NT2/D1 (cell line): ENCODE measurements at places on chromosomes 12 and 14.

- DNase-seq: peak; percentile 80
Measured at GRCh38 chr14:54676812-54677708, 110.1 kb downstream of the SAMD4A start.

DNA sequence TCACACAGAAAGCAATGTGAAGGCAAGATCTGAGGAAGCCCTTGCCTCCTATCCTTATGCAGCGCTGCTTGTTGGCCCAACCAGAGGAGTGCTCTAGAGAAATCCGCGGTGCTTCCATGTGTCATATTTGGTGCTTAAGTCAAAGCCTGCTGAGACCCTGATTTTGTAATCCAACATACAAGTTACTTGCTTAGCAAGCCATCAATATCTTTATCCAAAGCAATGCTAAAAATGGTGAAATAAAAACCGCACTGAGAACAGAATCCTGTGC, 250.0 kb downstream of the MED13L start:
- DNase-seq: no peak

DNA sequence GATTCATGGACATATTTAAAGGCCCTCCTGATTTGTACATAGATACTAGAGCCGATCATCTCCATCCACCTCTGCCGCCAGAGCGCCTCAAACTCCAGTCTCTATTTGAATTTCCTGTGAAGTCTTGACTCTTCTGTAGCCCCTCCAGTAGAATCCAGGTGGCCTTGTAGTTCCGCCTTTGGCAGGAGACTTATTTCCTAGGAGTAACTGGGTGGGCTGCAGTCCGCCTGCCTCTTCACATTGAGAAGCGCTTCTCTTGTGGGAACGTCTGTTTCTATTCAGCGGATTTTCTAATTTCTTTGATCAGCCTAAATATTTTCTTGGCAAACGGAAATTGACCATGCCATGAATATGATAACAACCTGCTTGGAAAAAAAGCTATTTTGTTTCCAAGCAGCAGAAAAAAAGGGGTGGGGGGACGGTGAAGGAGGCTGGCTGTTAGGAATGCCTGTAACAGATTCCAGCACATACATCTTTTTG, 9.0 kb upstream of the SIX1 start:
- no peak for DNase-seq

DNA sequence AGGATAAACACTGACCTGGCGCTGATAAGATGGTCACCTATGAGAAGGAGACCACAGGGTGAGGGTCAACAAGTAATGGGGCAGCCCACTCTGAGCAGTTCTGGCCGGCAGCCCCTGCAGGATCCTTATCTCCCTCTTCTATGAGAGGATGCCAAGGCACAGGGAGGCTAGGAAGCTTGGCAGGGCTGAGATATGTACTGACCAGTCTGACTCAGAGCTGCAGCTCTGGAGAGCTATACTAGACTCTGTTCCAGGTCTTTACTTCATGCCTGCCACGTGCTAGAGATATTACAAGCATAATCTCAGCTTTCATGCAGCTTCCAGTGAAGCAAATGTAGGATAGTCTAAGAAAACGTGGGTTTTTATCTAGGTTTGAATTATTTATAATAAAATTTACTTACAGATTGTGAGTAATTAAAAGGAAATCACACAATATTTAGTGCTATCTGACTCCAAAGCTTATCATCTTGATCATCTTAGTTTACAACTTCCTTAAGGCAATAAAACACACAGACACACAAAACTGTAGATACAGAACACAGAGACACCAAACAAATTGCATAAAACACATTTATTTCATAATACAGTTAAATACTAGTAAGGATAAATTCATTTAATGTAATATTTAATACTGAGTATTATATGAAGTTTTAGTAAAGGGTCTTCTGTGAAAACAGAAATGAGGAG, 32.3 kb downstream of the GIT2 start:
- DNase-seq: no peak

- DNase-seq: no peak
Measured at GRCh38 chr14:58353516-58354299, 42.0 kb upstream of the TOMM20L start.

DNA sequence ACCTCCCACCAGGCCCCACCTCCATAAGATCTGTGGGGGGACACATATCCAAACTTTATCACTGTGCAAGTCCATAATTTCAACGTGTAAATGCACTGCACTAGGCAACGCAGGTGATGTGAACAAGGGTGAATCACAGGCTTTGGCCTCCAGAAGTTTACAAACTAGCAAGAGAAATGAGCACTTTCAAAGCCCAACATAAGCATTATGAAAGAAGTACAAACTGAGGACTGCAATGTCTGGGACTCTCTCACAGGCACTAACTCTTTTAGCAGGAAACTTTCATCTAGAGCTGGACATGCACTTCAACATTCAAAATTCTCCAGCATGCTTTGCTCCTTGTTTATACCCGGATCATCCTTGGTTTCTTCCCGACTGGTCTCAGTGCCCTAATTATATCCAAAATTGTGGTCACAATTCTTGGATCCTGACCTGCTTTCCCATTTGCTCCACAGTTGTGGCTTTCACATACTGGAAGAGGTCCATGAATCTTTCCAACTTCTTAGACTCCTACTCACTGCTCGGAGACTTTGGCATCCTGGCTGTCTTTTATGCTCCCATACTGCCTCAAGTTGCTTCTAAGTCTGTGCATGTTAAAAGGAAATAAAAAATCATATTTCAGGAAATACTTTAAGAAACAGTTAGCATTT, 44.9 kb upstream of the STRAP start:
- DNase-seq: no peak

DNA sequence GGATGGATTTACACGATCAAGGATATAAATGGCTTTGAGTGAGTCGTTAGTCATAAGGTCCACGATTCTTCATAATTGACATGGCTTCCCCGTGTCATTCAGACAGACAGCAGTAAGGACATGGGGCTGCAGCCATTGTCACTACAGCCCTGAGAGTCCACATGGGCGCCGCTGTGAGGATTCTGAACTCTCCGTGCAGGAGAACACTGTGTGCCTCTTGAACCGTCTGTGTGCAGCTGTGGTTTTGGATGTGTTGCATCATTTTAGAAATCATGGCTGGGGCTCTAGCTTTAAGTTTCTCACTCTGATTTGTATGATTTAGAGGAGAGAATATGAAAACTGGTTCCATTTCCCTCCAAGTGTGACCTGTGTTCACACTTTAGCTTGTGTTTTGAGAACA, 47.2 kb downstream of the NPAS3 start:
- DNase-seq: no peak

- no peak for DNase-seq
Measured at GRCh38 chr12:123894823-123895345, 77.7 kb downstream of the CCDC92 start.

DNA sequence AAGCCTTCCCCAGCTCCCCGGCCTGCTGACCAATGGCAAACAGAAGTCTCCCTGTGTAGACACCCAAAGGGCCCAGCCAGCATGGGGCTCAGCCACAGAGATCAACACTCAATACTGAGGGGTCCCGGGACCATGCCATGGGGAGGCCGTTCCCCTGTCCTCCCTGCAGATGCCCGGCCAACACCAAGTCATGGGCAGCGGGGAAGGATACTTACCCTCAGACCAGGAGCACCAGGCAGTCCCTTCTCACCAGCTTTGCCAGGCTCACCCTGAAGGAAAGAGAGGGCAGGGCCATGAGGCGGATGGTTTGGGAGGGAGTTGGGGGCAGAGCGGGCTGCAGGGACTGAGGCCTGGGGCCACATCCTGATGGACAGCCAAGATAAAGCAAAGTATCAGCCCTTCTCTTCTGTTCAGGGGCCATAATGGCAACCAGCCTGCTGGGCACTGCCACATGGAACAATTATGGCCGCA, 19.9 kb downstream of the COL2A1 start:
- DNase-seq: no peak

- no peak for DNase-seq
Measured at GRCh38 chr14:70002589-70003346, 123.6 kb downstream of the SMOC1 start.

DNA sequence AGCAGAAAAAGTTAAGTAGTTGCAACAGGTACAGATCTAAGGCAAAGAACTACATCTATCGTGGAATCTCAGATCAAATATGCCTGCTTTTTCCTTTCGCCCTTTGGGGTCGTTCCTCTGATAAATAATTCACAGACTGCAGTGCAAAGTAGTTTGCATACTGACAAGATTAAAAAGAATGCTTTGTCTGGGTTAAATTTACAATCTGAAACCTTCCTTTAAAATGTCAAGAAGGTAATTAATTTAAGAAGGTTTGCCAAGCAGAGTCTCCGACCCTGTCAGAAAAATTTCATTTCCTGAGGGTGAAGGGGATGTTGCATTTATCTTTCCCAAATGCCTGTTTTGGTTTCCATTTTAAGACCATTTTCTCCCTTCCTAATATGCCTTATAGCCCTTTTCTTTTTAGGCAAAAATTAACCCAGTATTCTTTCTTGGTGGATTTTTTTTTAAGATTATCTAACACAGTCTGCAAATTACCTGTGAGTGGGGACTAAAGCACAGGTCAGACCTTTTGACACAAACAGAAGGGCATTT, 406.9 kb downstream of the LRIG3 start:
- no peak for DNase-seq

DNA sequence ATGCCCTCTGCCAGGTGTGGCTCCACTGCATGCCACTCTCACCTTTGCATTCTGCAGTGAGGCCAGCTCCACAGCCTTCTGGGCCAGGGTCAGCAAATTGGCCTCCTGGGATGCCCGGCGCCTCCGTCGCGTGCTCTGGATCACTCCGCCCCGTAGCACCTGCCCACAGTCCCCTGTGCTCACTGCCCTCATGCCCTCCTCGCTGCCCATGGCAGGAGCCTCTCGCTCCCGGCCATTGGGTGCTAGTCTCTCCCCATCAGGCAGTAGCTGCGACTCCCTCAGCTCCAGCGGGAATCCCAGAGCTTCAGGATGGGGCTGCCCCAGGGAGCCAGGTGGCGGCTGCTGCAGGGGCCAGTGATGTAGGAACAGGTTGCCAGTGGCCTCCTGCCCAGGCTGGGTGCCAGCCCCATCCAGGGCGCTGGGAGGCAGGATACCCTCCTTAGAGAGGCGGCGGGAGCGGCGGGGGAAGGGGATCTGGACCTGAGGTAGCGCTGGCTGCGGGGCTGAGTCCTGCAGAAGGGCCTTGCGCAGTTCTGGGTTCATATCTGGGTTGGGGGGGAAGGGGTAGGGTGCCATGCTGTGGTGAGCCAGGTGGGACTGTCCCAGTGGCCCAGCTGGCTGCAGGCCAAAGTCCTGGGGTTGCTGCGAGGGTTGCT, 24.5 kb upstream of the PNMA1 start:
- DNase-seq: no peak

- no peak for DNase-seq
Measured at GRCh38 chr14:37796703-37797416, 201.4 kb downstream of the TTC6 start.

DNA sequence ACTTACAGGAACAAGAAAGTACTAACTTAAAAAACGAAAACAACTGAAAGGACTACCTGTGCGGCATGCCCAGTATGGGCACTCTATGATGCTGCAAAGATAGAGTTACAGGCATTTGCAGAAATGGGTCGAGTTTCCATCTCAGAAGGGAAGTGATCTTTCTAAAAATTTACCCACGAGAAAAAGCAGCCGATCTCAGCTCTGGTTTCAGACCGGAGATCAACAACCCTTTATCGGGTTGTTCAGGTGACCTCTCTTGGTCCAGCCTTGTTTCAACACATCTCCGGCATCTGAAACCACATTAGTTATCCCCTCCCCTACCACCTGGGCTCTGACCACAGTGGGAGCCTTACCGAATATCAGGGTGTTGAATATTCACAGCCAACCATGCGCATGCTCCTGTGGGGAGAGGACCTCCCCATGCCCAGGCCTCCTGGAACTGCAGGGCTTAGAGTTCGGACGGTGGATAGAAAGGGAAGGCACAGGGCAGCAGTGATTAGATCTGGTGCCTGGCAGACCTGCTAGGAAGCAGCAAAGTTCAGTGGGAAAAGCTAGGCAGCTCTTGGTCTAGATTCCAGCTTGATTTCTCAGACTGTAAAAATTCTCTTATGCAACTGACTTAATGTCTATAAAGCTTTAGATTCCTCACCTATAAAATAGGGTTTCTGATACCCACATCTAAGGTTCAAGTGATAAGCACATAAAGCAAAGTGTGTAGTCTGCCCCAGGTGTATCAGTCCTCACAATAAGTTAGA, 906.0 kb downstream of the VRK1 start:
- no peak for DNase-seq

DNA sequence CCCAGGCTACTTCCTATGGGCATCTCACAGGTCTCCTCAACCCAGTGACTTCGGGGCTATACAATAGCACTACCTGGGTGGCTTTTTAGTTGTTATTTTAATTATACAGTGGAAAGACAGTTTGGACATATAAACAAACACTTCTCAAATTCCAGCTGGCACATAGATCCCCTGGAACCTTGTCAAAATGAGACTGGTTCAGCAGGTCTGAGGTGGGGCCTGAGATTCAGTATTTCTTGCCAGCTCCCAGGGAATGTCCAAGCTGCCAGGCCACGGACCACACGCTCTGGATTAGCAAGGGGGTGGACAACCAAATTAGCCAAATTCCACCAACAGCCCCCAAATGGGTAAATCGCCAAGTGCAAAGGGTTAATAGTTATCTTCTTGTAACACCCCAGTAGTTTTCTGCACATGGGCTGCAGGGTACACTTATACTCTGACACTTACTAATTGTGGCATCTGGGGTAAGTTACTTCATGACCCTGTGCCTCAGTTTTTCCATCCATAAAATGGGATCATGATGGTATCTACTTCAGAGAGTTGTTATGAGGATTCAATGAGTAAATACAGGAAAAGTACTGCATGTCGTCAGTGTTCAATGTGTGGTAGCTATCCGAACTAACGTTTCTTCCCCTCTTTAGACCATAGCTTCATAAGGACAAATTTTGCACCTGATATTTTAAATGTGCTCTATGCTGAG, 789.4 kb upstream of the TBX3 start:
- DNase-seq: no peak

- DNase-seq: no peak
Measured at GRCh38 chr14:36971263-36971855, 201.0 kb downstream of the SLC25A21 start.

DNA sequence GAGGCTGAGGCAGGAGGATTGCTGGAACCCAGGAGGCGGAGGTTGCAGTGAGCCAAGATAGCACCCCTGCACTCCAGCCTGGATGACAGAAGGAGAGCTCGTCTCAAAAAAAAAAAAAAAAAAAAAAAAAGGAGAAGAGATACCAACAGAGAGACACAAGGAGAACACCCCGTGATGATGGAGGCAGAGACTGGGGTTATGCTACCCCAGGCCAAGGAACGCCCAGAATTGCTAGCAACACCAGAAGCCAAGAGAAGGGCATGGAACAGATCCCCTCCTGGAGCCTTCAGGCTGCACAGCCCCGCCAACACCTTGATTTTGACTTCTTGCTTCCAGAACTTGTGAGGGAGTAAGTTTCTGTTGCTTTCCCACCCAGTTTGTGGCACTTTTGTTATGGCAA, 148.0 kb upstream of the FOXN3 start:
- no peak for DNase-seq
